ENCODE measurements at places on chromosomes 3 and 15.
A peak's percentile ranks its signal among the peaks of the same experiment; 100 is the strongest.

DNA sequence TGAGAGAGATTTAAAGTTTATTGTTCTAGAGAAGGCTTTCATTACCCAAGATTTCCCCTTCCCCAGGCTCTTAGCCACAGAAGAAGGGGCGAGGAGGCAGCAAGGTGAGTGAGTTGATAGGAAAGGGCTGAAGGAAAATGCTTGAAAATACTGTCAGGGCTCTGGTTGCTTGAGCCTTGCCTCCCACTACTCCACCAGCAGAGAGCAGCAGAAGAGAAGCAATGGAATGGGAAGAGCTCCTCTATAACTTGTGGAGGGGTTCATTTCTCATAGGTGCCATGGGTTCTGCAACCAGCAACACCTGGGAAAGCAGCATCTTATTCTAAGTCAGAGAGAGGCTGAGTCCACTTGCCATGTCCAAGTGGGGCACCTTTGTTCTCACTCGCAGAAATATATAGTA, 184.0 kb upstream of the CNTN6 start:
- no peak for DNase-seq

DNA sequence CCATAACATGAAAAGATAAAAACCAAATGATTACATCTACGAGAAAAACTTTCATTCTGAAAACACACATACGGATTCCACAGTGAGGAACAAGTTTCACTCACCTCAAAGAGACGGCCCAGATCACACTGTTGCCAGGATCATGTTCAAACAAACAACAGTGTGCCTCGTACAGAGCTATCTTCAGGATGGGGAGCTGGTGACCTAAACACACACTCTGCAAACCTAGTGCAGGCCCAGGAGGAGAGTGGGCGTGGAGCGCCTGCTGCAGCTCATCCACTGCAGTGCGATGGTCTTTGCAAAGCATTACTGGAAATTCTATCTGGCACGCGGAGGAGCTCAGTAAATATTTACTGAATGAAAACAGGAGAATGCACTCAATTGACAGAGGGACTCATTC, 38.5 kb downstream of the TAMM41 start:
- DNase-seq: no peak

- no peak for DNase-seq
These were observed 30.0 kb downstream of the STARD5 start for GRCh38 chr15:81293728-81294515.

- no peak for DNase-seq
These were observed 47.9 kb downstream of the QTRT2 start for GRCh38 chr3:114104414-114104813.

DNA sequence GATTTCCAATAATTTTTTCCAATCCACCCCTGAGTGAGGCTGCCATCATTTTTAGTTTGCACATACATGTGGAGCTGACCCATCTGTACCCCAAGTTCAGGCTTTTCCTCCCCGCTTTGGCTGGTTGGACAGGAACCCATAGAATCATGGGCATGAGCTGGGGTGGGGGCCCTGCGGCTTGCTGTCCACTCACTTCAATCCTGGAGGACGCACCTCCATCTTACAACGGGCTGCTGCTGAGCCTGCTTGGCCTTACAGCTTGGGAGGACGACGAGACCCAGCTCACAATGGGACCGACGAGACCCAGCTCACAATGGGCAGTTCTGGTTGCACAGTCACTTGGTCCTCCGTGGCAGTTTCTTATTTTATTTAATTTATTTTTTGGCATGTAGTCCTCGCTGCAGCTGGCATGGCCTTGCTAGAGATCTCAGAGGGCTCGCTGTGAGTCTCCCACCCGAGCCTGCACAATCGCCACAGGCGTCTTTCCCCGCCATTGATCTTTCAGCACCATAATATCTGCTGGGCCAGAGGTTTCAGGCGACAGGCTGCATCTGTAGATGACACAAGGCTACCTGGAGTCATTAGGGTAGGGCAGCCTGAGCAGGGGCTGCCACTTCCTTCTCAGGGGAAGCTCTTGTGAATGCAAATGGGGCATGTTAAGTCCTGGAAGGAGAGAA, 19.6 kb upstream of the EPHB3 start:
- DNase-seq: peak; percentile 51

DNA sequence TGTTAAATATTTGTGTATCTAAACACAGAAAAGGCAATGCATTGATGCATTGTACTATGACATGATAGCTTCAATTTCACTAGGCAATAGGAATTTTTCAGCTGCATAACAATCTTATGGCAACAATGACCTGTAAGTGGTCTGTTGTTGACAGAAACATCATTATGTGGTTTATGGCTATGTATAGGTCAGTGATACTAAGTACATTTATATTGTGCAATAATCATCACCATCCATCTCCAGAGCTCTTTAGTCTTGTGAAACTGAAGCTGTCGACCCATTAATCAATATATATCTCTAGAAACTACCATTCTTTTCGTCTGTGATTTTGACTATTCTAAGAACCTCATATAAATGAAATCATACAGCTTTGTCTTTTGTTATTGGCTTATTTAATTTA, 200.1 kb upstream of the ZNF717 start:
- DNase-seq: no peak

DNA sequence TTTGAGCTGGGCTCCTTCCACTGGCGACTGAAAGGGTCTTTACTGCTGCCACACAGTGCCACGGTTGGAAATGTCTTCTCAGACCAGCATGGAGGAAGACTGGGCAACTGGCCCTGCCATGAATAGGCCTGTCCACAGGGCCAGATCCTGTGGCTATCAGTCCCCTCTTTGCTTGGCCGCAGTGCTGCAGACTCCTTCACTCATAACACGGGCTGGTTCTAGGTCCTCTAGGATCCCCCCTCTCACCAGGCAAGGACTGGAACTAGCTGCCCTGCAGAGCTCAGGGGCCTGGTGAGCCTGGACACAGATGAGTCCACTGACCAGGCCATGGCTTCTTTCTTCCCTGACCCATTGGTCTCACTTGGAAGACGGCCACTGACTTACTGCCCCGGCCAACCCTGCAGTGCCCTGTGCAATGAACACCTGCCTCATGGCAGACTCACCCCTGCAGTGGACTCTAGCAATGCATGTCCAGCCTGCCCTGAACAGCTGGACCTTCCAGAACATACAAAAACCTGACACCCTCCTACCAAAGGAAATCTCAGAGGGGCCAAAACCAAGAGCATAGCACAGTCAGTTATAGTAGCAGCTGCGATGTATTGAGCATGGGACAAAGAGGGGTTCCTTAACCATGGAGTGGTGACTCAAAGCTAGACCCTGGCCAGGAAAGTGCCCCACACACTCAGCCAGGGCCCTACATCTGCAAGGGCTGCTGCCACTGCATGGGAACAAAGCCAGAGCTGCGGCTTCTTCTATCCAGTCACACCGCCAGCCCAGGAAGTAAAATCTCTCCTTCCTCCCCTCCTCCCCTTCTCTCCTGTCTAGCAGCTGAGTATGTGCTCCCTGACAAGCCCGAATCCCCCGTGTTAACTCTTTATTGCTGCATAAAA, 72.1 kb upstream of the ITGA11 start:
- DNase-seq: no peak

DNA sequence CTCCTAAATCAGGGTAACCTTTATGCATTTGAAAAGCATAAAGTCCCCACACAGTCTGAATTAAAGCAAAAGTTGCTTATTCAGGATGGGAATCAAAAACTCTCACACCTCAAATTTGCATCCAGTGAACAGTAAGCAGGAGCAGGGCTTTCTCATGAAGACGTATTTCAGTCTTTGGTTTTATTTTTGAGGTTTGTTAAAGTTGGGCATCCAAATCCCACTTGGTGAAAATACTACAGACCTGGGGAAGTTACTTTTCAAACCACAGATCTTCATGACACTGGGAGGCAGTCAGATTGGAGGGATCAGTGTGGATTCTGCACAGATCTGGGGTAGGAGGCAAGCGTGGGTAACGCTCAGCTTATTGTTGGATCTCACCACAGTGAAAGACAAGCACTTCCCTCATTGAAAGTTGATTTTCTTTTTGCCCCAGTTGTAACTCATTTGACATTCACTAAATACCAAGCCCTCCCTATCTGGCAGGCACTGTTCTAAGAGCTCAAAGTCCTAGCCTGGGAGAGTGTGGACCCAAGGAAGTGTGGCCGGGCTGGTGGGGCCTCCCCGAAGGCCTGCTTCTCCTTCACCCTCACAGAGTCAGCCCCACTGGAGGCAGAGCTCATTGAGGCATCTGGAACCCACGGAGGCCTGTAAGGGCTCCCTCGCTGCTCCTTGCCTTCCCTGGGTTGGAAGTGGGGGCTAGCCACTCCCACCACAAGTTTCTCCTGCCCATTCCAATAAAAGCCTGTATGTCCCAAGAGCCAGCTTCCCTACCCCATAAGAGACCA, 783 bp upstream of the ISG20 start:
- DNase-seq: no peak

DNA sequence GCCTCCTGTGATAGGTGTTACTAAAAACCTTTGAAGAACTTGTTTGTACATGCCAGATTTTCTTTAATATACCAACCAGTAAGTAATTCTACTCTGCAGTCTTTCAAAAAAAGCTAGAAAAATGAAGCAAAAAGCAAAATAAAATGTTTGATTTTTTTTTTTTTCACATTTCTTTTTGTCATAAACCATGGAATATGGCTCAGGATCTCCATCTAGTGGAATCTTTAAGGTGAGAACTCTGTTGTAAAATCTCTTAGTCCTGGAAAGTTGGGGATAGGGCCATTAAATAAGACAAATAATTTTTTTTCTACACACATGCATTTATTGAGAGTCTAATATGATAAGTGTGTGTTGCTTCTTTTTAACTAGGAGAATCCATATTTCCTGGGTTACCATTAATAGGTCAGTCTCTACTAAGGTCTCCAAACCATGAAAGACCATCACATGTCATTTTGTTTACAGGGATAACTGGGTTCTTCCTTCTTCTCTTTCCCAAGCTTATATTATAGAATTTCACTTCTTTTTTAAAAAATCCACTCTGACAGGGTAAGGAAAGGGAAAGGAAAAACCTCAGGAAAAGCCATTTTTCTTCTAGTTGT, 84.6 kb downstream of the SLC9A9 start:
- DNase-seq: no peak

DNA sequence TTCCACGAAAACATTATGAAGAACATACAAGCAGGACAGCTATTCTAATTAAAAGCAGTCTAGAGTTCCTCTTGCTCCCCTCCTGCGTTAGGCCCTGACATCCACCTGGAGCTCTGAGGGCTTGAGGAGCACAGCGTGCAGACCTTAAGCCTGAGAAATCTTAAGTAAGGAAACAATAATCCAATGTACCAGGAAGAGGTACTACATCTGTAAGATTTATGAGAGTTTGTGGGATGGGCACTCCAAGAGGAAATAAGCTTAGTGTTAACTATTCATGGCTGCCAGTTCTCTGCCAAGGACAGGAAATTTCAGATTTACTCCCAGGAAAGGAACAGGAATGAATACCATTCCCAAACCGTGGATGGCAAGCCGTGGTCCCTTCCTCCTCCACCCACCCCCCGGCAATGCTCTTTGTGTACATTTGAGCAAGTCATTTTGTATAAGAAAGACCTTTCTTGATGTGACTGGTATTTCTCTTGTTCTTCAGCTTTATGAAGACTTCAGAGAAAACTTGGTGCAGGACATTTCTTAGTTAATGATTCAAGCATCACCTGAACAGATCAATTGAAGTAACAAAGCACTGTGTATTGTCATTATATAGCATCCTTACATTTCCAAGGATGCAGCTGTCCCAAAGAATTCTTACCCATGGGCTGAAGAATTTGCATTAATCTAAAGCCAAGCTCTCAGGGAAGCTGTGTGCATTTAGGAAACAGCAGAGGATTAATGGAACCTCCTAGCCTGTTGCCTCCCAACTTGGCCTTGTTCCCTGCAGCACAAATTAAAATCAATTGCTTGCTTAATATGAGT, 28.8 kb upstream of the VILL start:
- no peak for DNase-seq

DNA sequence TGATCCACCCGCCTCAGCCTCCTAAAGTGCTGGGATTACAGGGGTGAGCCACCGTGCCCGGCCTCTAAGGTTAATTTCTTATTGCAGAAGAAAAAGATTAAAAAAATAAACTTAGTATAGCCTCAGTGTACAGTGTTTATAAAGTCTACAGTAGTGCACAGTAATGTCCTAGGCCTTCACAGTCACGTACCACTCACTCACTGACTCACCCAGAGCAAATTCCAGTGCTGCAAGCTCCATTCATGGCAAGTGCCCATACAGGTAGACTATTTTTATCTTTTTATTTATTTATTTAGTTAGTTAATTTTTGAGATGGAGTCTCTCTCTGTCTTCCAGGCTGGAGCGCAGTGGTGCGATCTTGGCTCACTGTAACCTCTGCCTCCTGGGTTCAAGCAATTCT, 3.2 kb upstream of the FLNB start:
- no peak for DNase-seq

- DNase-seq: no peak
These were observed 287.3 kb upstream of the CTDSPL start for GRCh38 chr3:37574177-37574943.

- no peak for DNase-seq
These were observed 532.2 kb downstream of the NTRK3 start for GRCh38 chr15:87724330-87724729.

DNA sequence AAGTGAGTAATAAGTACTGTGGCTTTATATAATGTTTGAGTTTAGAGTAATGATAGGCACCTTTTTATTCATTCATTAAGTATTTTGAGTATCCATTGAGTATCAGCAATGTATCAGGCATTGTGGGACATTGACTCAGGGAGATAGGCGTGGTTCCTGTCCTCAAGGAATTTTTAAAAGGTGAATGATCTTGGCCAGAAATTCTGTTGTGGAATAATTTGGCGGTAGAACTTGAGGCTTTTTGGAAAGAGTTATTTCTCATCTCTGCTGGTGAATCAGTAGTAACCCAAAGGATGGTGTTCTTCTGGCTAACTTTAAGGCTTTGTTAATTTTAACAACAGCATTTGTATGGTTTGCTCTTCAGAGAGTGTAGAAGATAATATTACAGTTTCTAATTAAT, 2.0 kb downstream of the RAB7A start:
- no peak for DNase-seq

DNA sequence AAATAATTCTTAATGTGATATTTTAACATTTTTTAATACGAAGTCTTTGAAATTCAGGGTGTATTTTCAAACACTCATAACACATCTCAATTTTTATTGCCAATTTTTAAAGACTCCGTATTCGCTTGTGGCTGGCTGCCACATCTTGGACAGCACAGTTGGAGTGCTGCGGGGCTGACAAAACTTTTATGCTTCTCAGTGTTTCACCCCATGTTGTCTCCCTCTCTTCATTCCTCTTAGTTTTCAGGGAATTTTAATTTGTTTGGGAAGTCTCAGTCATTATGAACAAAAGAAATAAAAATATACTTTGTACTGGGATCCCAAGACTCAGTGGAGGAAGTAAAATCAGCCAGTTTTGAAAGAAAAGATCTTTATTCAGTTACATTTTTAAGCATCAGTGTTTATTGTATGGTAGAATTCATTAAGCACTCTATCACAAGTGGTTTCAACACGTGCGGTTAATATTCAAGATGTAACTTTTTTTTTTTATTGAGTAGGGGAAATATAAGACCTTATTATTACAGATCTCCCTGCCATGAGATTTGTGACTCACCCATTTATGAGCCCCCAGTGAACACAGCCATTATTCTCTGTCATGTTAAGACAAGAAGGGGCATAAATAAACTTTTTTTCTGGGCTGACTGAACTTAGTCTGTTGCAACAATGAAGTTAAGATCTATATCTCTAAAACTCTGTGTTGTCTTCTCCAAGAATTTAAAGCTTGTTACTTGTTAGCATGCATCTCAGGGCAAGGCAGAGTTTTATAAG, 26.8 kb downstream of the KAT2B start:
- no peak for DNase-seq

- DNase-seq: no peak
These were observed 58.3 kb upstream of the ATG7 start for GRCh38 chr3:11213810-11214450.

GRCh38 chr3:13452490-13453335, 27.4 kb upstream of the HDAC11 start:
- DNase-seq: no peak

GRCh38 chr15:75801859-75802593, 41.2 kb upstream of the UBE2Q2 start:
- DNase-seq: peak; percentile 89
